OCI-M1 (cell line): ENCODE measurements at places on chromosomes 12 and 14.

- peak; percentile 97 for DNase-seq
Measured at GRCh38 chr12:121649819-121650353, 19.6 kb downstream of the MORN3 start.

DNA sequence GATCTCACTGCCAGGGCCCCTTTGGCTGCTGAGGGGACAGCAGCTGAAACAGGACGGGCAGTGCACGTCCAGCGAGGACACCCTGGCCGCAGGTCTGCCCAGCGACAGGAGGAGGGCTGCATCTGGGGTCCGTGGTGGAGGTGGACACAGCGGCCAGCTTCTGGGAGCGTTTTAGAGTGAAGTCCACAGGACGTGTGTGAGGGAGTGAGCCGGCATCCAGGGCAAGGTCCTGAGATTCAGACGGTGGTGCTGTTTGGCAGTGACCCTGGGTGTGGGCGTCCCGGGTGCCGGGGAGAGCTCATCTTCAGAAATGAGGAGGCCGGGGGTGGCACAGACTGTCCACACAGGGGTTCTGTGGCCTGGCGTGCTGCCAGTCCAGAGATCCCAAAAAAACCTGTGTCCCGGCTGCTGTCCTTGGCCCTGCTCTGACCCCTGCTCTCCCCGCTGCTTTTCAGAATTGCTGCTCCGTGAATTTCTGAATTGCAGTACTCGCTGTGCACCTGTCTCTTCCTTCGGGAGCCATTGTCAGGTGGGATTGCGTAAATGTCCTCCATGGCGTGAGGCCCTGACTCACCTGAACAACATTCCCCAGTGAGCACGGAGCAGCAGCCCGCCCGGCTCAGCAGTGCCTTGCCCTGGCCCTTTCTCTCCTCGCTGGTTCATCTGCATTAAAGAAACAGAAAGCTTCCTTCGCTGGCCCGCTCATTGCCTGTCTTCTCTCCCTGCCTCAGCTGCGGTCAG is 183.5 kb upstream of the C14orf180 start:
- DNase-seq = no peak

- DNase-seq = no peak
Measured at GRCh38 chr14:23629204-23629603, 7.0 kb upstream of the DHRS2 start.

DNA sequence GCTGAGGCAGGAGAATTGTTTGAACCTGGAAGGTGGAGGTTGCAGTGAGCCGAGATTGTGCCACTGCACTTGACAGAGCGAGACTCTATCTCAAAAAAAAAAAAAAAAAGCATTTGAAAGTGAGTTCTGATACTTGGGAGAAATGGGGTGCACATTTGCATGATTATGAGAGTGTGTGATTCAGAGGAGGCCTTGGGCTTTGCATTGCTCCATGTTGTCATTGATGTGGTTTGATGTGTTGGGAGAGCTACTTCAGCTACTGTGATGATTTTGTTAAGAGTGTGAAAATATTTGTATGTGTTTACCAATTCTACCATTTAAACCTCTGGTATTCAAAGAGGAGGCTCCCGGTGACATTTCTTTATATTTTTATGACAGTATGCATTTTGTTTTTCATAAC is 24.4 kb downstream of the DRAM1 start:
- no peak for DNase-seq

GRCh38 chr12:44117337-44117736 is 281.5 kb downstream of the TMEM117 start:
- DNase-seq = no peak

GRCh38 chr14:104461676-104462449 is 117.7 kb upstream of the C14orf180 start:
- DNase-seq = no peak
